T-helper 22 cell (primary cell): ENCODE measurements at places on chromosomes 2 and 18.

DNA sequence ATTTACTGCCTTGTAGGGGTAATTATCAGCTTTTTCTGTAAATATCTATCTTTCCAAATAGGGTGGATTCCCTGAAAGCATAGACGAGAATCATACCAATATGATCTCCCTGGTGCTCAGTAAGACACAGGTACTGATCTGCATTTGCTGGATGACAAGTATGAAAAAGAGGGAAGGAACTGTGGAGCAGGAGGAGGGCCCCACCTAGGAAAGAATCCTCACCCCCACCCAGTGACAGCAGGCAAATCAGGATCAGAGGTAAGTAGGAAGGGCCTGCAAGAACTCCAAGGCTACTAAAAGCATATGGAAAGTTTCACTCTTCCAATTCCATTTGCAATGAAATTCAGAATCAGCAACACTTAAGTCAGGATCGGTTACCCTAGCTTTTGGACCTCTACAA lies 42.3 kb downstream of the METTL8 start:
- DNase-seq, result no peak

- DNase-seq, result no peak
Observed at GRCh38 chr2:231676243-231676642, 32.1 kb upstream of the PTMA start.

GRCh38 chr2:1674276-1674675 lies 70.0 kb downstream of the PXDN start:
- no peak for DNase-seq

GRCh38 chr2:119136872-119137271 lies 21.7 kb downstream of the C1QL2 start:
- no peak for DNase-seq

DNA sequence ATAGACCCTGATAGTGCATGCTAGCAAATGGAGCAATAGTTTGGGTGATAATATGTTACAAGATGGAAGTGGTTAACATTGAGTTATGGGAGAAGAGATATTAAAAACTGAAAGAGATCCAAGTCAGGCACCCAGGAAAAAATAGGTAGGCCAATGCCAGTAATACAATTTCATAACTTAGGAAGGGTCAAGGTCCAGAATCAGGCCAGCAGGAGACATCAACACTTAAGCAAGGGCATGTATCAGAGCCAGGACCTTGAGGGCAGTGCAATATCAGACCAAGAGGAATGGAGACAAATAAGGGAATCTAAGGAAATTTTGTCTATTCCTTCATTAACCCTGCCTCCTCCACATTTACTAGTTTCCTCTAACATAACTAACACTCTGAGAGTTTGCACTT lies 124.1 kb upstream of the NYAP2 start:
- DNase-seq, result no peak

DNA sequence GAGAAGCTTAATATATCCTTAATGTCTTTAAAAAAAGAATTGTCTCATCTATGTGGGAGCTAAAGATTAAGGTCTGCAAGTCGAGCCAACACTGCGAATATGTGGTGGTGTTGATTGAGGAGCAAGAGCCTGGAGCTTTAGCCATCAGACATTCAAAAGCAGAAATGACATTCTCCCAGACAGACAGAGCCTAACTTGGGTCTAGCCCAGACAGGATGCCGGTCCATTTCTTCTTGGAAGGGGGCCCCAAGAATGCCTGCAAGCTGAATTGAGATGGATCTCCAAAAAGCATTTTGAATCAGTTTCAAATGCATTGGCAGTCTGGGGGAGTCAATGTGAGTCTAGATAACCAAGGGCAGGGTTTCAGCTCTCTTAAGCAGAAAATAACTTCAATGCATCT lies 30.1 kb upstream of the EML4 start:
- no peak for DNase-seq

- DNase-seq, result no peak
Observed at GRCh38 chr2:75606761-75607399, 39.7 kb upstream of the MRPL19 start.

DNA sequence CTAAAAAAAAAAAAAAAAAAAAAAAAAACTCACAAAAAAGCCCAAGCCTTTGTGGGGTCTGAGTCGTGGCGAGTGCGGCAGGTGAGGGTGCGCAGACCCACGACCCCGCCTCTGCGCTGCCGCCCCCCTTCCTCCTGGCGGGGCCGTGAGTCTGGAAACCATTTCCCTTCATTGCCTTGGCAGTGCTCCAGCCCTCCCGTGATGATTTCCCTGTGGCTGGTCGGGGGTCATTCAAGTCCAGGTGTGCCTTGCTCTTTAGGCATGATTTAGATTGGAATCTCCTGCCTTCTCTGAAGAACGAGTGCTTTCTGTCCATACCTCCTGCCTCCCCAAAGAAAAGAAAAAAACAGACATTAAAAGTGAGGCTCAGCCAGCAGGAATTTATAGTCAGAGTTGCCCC lies 161.8 kb downstream of the FAM210A start:
- no peak for DNase-seq

DNA sequence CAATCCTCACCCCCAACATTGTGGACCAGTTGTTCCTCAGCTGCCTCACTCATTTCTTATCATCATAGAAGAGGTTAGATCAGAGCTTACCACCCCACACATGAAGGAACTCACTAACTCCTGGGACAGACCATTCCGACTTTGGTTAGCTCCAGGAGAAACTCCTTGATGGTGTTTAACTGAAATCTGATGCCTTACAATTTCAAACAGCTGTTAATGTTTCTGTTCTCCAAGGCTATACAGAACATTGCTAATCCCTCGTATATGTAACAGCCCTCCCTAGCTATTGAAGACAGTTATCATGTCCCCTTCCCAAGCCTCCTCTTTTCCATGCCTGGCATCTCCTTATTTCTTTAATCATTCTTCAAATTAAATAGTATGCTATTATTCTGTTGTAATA lies 14.8 kb downstream of the ERBB4 start:
- no peak for DNase-seq

- no peak for DNase-seq
Observed at GRCh38 chr2:112530728-112531127, 11.5 kb upstream of the POLR1B start.

- no peak for DNase-seq
Observed at GRCh38 chr18:35592298-35592697, 10.8 kb downstream of the GALNT1 start.

DNA sequence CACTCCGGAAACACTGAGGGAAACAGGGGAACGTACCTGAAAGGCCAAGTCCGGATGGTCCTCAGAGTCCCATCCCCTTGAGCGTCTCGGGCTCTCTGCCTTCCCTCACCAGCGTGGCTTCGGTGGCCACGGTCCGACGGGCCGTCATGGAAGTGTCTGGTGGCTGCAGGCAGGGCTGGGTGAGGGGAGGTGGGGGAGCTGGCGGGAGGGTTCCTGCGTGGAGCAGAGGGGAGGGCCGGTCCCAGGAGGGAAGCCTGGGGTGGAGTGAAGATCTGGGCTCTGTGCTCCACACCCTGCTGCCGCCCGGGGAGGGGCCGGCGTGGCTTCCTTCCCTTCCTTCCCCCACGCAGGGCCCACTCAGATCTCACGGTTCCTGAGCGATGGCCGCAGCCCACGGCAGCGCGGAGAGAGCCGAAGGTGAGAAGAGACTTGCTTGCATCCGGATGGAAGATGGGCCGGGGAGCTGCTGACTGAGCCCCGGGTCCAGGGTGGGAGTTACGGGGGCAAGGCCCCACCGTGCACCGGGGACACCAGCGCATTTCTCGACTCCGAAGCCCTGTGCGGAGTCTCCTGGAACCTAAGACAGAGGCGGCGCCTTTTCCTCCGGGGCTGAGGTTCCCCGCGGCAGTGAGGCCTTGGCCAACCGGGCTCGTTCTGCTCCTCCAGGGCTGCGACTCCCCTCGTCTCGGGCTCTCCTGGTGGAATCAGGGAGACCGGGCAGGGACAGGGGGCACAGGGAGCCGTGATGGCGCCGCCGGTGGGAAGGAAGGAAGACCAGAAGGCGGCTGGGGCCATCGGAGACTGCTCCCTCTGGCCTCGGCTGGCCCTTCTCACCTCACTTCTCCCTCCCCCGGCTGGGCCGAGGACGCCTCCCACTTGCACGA lies 49.1 kb downstream of the KCNF1 start:
- no peak for DNase-seq

- DNase-seq, result no peak
Observed at GRCh38 chr2:201433394-201433995, 17.8 kb downstream of the TRAK2 start.

DNA sequence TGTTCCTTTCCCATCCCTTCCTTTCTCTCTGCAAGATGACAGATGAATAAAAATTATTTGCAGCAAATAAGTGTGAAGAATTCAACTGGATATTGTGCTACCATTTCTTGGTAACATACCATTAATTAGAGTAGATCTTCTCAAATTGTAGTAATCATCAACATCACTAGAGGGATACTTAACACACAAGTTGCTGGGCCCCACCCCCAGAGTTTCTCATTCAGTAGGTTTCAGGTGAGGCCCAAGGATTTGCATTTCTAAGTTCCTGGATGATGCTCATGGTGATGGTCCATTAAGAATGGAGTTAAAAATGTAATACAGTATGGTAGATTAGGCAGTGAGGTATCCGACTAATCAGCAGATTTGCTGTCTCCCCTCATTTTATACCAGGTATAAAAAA lies 594.0 kb downstream of the ERBB4 start:
- DNase-seq, result no peak

DNA sequence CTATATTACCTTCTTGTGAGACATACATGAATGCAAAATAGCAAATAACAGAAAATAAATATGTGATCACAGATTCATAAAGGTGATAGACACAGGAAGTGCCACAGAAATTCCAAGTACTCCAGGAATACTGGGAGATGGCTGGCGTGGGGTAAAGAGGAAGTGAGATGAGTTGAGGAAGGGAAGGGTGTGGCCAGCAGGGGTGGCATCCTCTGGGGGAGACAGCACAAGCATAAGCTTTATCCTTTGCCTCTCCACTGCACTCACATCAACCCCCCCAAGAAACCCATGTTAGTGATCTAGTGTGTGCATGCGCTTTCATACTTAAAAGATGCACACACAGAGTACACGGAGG lies 94.8 kb upstream of the B3GNT7 start:
- DNase-seq, result no peak

DNA sequence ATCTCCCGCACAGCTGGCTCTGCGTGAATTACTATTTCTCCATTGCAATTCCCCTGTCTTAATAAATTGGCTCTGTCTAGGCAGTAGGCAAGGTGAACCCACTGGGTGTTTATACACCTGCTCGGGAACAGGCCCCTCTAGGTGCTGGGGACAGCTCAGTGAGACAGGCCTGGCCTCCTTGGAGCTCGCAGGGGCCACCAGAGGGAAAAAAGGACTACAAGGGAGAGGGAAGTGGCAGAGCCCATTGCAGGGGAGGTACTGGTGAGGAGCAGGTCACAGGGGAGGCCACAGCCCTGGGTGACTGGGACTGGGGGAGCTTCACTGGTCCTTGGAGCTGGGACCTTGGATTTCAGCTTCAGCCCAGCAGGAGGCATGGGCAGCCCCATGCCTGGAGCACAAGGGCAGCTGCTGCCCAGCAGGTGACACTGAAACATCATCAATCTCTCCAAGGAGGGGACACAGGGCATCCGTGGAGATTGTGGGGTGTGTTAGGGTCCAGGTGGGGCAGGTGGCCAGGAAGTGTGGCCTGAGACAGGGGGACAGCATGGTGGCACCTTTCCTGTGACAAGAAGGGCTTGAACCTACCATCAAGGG lies 31.2 kb downstream of the NGEF start:
- DNase-seq, result no peak

- DNase-seq, result no peak
Observed at GRCh38 chr18:50950626-50951025, 17.2 kb upstream of the ELAC1 start.

DNA sequence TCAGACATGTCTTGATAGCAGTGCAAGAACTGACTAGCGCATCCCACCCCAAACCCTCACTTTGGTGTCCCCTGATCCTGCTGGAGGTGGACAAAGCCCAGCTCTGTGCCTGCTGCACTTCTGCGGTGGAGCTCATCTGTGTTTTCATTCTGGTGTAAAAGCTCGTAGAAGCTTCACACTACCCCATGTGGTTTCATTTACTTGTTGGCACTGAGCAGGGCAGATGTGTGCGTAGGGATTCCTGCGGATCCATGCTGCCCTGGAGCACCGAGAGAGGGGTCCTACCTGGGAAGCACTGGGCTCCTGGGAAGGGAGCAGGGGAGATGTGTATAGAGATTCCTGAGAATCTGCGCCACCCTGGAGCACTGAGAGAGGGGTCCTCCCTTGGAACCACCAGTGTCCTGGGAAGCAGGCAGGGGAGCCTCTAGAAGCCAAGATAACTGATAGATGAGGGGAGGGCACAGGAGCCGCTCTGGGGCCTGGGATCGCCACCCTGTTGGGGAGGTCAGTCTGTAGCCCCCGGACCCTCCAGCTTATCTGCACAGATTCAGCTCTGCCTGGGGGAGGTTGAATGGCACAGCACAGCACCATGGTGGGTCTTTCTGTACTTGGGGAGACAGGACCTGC lies 106.9 kb upstream of the OTOS start:
- DNase-seq, result no peak

- DNase-seq, result no peak
Observed at GRCh38 chr2:185278761-185279160, 459.8 kb upstream of the FSIP2 start.

DNA sequence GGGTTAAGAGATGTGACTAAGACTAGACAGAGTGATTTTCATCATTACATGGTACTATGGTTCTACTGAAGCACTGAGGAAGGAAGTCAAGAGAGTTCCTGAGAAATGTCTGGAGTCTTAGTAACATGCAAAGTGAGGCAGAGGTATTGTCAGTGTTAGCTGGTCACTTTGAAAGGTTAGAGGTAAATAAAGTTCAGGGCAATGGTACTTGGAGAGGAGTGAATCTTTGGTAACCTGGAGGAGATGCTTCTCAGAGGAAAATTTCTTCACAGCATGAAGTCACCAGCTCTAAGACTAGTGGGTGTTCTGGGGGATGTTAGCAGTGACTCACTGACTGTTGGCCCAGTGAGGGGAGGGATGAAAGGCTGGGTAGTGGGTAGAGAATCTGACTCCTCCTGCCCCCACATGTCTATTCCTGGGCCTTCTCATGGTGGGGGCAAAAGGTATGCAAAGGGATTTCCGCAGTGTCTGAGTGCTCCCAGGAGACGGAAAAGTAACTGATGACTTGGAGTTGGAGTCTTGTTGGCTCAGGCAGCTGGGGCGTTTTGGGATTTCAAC lies 23.3 kb upstream of the IL1RN start:
- DNase-seq, result no peak

DNA sequence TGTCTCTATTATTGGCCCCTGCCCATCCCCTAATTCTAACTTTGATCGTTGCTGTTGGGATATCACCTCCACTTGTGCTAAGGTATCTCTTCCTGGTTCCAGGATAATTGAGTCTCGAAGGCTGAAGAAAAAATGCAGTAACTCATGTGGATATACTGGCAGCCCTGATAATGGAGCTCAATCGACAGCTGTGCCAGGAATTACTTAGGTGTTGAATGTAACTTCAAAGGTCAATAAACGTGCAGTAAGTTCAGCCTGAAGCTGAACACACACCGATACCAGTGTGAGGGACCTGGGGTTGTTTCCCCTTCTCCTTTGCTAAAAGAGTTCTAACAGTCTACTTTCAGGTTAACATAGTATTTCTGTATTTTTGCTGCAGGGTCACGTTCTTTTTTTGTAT lies 11.9 kb upstream of the REG3G start:
- no peak for DNase-seq

GRCh38 chr2:215697003-215697402 lies 261.1 kb upstream of the FN1 start:
- no peak for DNase-seq

GRCh38 chr2:174614261-174614660 lies 16.7 kb upstream of the WIPF1 start:
- no peak for DNase-seq
